Activated CD8-positive, alpha-beta memory T cell treated with anti-CD3 and anti-CD28 coated beads for 4 hours (primary cell): ENCODE measurements at places on chromosomes 1 and 21.

DNA sequence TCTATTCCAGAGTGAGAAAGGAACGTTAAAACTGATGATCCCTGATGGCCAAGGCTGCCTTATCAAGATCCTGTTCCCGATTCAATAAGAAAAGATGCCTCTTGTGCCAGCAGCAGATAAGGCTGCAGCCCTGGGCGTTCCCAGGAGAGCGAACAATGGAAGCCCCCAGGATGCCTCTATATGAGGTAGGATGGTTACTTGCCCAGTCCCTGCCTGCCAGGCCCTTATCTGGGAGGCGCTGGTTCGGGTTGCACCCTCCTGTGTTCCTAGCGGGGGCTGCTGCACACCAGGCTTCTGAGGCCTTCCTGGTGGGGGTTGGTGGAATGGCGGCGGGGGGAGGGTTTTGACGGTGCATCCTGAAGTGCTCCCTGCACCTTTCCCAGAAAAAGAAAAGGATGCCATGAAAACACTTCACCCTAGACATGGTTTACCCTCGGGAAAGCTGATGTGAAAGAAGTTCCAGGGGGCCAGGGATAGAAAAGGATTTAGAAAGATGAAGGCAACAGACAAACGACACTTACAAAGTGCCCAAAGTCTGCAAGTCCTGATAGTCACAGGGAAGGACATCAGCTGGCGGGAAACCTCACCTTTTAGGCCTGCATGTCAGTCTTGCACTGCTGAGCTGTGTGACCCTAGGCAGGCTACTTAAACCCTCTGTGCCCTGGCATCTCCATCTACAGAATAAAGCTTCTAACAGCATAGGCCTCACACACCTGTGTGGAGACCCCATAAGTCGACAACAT lies 100.3 kb downstream of the KCNJ15 start:
- no peak for DNase-seq

- no peak for DNase-seq
Observed at GRCh38 chr1:109306832-109307273, at the start of gene MYBPHL. Gene MYBPHL (minus strand): TSS chr1:109307011. CDS start chr1:109306991, 20 bp downstream.

DNA sequence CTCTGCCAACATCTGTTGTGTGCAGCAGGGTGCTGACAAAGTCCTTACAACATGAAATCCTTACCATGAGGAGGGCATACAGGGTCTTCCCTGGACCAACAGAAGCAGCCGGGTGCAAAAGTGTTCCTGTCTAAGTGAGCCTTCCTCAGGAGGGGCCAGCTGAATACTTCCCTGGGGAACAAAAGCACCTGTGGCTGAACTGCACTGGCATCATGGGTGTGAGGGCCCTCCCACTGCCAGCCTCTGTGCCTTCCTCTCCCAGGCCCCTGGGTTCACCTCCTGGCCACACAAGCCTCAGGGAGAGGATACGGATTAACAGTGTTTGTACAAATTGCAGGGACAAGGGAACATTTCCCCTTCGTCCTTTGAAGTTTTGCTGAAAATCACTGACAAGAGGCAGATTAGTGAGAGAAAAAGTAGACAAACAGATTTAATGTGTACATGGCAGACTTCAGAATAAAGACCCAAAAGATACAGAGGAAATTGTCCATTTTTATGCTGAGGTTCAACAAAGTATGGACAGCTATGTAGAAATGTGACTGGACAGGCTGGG lies 91.0 kb upstream of the PPM1J start:
- DNase-seq: no peak

GRCh38 chr21:28252928-28253327 lies 739.7 kb downstream of the LTN1 start:
- no peak for DNase-seq

DNA sequence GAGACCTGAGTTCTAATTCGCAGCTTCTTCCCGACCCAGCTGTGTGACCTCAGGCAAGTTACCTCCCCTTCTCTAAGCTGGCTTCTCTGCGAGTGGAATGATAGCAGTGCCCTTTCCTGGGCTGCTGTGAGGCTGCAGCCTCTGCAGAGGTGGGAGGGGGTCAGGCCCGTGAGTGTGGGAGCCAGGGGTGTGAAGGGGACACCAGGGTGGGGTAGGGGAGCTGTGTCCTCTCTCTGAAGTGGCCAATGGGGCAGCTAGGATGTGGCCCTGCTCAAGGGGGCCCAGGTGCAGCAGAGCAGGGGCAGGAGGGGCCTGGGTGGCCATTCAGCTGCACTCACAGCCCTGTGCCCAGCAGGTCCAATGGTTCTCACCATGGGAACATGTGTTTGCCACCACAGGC lies 24.5 kb downstream of the DMRTB1 start:
- no peak for DNase-seq
